Stimulated activated CD4-positive, alpha-beta T cell treated with anti-CD3 and anti-CD28 coated beads, Interleukin-15, amount 100 ng/mL, for 24 hours (primary cell): ENCODE measurements at places on chromosomes 13 and 19.

DNA sequence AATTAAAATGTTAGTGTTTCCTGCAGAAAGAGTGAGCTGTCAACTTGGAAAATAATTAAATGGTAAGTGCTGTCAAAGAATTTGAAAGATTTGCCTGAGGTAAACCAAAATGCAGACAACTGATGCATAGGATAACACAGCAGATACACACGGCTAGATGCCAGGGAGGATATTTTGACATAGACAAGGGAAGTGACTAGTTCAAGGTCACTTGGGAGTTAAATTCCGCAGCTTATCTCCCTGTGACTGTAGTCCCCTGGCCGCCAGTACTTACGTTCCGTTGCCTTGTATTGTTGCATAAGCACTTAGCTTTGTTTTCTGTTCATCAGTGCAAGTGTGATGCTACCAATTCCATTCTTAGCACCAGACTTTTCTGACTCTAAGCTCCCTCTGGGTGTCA is 247.3 kb upstream of the MAB21L1 start:
- no peak for DNase-seq

GRCh38 chr19:48872884-48873475 is 759 bp downstream of the PPP1R15A start:
- DNase-seq, result peak; percentile 86

DNA sequence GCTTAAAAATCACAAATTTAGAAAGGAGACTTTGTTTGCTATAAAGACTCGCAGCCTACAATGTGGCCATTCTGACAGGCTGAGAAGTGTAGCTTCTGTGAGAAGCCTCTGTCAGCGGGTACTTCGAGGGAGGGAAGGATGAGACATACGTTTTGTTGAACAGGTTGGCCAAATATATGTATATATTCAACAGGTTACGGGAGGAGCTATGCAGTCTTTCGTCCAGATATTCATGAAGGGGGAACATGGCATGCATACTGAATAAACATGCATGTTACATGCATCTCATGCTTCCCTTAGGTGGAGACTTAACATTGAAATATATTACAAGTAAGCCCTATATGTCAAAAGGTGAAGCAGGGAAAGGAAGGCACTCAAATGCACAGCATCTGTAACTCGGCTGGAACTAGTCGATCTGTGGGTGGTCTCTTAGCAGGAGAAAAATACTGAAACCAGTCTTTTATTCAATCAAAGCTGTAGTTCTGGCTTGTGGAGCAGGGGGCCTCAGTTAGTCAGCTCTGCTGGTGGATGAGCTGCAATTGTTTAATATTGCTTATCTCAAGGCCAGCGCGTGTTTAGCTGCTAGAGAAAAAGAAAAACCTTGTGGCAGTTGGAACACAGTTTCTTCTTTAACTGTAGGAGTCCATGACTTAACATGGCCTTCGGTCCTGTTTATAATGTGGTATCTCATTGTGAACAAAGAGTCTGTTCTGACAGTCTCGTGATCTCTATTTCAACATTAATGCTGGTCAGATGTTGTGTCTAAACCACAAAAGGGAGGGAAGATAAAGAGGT is 94.3 kb downstream of the FAM216B start:
- no peak for DNase-seq

GRCh38 chr13:113855931-113856715 is 7.8 kb downstream of the GAS6 start:
- DNase-seq, result no peak
